CD4-positive, alpha-beta T cell treated with Interleukin-1 beta for 1 hour (primary cell): ENCODE measurements at places on chromosomes 7 and 10.

GRCh38 chr7:125467996-125468854, 538.6 kb upstream of the POT1 start:
- no peak for DNase-seq

DNA sequence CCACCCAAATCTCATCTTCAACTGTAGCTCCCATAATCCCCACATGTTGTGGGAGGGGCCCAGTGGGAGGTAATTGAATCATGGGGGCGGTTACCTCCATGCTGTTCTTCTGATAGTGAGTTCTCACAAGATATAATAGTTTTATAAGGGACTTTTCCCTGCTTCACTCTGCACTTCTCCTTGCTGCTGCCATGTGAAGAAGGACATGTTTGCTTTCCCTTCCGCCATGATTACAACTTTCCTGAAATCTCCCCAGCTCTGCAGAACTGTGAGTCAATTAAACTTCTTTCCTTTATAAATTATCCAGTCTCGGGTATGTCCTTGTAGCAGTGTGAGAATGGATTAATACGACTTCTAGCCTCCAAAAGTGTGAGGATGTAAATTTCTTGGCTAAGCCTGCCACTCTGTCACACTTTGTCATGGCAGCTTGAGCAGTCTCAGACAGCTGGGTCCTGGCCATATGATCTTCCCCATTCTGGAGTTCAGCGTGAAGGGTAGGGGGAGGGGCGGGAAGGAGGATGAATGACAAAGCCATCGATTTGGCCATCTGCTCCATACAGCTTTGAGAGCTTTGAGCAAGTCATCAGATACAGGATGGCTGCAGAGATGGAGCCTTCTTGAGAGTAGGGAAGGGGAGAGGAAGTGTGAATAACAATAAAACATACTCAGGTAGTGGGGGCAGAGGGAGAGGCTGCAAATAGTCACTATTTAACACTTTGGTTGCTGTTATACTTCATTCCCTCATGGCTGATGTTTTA, 19.1 kb upstream of the INPP5F start:
- DNase-seq = no peak

GRCh38 chr7:84675633-84676034, 481.0 kb upstream of the SEMA3A start:
- DNase-seq = no peak

GRCh38 chr7:44284881-44285541, 40.4 kb downstream of the CAMK2B start:
- DNase-seq = no peak

GRCh38 chr7:127644484-127644883, 7.5 kb upstream of the SND1 start:
- no peak for DNase-seq

GRCh38 chr10:1672001-1672781, 65.1 kb downstream of the ADARB2 start:
- no peak for DNase-seq

GRCh38 chr10:100670368-100670767, 75.0 kb upstream of the PAX2 start:
- DNase-seq = no peak

DNA sequence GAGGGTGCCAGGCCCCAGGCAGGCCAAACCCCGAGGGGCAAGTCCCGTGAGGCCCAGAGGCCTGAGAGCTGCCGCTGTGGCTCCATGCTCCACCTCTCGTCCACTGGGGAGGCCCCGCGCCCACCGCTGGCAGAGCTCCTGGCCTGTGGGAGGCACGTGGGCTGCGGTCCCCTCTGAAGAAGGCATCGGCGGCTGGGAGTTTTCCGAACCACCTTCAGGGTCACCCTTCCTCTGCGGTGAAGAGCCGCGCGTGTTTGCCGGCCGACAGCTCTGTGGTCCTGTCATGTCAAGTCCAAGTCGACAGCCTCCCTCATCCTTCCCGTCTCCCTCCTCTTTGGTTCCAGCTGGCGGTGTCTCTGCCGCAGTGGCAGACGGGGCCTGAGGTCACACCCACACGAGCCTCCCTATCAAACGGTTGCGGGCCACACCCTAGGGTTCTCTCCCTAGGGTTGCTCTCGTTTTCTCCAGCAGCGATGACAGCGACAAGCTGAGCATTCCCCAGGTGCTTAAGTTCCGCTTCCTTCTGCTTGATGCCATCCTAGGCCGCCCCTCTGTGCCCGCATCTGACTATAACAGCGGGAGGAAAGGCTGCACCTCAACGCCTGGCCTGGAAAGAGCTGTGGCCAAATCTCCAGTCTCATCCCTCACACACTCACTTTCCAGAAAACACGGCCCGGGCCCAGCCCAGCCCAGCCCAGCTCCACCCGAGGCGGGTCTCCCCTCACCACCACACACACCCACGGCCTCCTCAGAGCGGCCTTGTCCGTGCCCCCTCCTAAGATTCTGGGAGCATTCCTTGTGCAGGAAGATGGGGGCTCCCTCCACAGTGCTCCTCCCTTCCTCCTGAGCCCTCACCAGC, 185.0 kb downstream of the ELFN1 start:
- no peak for DNase-seq

- peak; percentile 63 for DNase-seq
Measured at GRCh38 chr10:30359373-30360206, 10.5 kb upstream of the MTPAP start.

DNA sequence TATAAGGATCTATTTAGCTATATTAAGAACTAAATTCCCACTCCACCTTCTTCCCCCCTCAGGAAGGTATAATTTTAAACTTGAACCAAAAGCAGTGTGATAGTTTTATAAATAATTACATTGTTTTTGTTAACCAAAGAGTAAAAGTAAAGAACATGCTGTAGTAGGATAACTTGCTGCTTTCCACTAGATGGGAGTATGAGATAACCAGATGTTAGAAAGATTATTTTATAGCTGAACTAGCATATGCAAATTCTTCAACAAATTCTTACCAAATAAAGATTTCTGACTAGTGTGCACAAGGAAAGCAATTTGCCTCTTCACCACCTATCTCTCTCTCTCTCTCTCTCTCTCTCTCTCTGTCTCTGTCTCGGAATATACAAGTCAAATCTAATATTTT, 31.8 kb downstream of the TES start:
- DNase-seq = no peak

GRCh38 chr7:150428671-150429451, 21.6 kb upstream of the GIMAP8 start:
- DNase-seq = no peak

DNA sequence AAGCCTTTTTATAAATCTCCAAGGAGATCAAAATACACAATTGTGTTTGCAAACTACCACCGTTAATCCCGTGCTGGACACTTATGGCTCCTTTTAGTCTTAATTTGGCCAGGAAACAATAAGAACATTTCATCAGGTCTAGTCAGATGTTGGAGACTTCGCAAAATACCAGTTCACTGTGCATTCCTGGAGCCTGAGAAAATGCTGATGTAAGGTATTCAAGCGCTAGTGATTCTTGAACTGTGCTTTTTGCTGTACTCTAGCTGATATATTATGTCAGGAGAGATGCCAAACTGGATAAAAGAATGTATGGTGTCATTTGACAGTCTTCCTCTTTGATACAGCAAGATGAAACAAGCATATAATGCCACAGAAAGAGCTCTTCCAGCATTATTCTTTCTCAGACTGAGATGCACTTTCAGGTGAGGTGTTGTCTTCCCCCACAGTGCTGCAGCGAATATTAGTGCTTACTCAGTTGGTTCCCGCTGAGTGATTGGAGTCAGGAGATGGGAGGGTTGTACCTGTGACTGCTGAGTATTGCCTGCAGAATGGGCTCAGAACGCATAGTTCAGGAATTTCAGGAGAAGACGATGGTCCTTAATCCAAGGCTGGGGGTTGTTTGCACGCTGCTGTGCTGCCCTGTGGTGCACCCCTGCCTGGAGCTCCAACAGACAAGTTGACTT, 59.2 kb downstream of the OGDH start:
- DNase-seq = no peak

GRCh38 chr10:18658271-18659124, 733 bp upstream of the ARL5B start:
- DNase-seq = peak; percentile 21

DNA sequence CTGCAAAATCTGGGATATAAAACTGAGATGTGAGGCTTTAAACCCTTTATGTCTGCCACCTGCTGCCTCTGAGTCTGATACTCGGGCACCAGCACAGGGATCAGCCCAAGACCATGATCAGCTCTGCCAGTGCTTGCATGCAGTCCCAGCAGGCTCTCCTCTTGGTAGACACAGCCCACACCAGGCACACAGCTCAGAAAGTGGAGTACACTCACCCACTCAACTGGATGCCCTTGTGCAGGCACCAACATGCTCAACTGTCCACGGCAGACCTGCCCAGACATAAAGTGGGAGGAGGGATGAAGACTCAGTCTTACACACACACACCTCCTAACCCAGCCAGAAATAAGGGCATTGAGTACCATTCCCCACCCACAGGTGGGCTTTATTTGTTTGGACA, 18.2 kb upstream of the MYH16 start:
- no peak for DNase-seq

DNA sequence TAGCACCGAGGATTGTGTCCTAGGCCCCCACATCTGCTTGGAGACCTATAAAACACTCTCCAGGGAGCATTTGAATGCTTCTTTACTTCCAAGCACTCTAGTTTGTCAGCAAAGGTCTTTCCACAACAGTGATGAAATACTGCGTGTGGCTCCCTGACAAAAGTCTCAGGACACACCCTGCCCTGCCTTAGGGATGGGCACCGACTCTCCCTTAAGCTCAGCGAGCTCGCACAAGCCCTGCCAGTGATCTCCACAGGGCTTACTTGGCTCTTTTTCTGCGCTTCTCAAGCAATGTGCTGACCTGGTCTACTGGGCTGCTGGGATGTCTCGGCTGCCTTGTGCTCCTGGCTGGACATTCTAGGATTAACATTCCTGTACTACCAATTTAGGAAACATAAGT, 84.3 kb upstream of the MPP7 start:
- no peak for DNase-seq

DNA sequence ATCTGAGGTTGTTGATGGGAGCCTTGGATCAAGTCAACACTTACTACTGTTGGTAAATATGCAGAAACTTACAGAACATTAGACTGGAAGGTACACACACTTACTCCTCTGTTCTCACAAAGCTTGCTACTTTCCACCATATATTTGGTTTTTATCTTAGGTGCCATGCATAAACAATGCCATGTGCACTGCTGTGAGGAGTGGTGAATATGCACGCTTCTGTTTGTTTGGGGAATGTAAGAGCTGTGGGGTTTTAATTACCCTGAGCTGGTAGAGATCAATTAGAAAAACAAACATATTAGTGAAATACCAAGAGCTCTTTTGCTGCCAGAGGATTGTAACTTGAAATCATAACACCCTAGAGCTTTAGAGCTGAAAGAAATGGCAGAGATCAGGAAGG, 79.8 kb upstream of the ARID5B start:
- DNase-seq = no peak

DNA sequence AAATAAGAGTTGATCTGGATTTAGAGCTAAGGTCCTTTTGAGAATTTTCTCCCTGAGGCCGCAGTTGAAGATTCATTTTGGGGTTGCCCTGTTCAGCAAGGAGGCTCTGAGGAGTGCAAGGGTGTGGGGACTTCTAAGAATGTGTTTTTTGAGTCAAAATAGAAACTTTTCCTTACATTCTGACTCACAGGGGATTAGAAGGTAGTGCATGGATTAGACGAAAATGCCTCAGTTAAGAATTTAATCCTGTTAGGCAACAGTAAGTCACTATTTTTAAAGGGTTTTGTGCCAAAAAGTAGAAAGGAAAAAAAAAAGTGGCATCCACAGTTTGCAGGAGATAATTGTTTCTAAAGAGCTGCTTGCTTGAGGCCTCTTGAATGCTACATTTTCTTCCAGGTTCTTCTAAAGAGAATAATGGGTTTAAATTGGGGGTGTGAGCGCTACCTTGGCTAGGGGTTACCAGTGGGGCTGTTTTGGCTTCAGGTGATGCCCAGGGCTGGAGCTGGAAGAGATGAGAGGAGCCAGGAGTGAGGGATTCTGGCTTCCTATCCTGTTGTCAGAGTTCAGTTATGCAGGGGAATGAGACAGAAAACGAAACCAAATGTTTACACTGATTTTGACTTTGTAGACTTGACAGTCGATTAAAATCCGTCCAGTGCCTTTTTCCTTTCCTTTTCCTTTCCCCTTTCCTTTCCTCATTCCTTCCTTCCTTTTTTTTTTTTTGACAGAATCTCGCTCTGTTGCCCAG, 52.9 kb downstream of the BAMBI start:
- no peak for DNase-seq
